ENCODE measurements at places on chromosomes 7 and 10. TPM values are rescaled to one million over a fixed set of nuclear protein-coding genes. Genes with fewer than 3 reads are reported as not detected.

IFIT3 gene
- total RNA-seq = 10.2 TPM

PLEKHA1 gene
- total RNA-seq = 41.9 TPM

GIMAP5 gene
- total RNA-seq = 19.2 TPM

FGFBP3 gene
- total RNA-seq = 2.9 TPM

IFRD1 gene
- 41.4 TPM for total RNA-seq

HOXA3 gene
- 16.0 TPM for total RNA-seq

UNCX gene
- not detected for total RNA-seq

MOGAT3 gene
- total RNA-seq = not detected

HACD1 gene
- 20.7 TPM for total RNA-seq

CUBN gene
- total RNA-seq = 2.4 TPM

INHBA gene
- 2.9 TPM for total RNA-seq

PILRA gene
- total RNA-seq = 21.6 TPM

OIT3 gene
- total RNA-seq = 0.23 TPM

AMZ1 gene
- 0.23 TPM for total RNA-seq

NPFFR1 gene
- total RNA-seq = 0.05 TPM

SPDYE6 gene
- not detected for total RNA-seq

TMEM236 gene
- total RNA-seq = 0.49 TPM

NT5C3A gene
- total RNA-seq = 38.9 TPM

WNT8B gene
- 0.99 TPM for total RNA-seq

SEC31B gene
- total RNA-seq = 16.0 TPM

ANTXRL gene
- total RNA-seq = not detected

GTF2IRD2 gene
- total RNA-seq = 45.5 TPM

ZNF680 gene
- total RNA-seq = 24.2 TPM

AQP1 gene
- 373 TPM for total RNA-seq

SEMA3E gene
- 24.0 TPM for total RNA-seq

WDR86 gene
- total RNA-seq = 4.3 TPM

HKDC1 gene
- 0.10 TPM for total RNA-seq

LRGUK gene
- 2.2 TPM for total RNA-seq

IFIT2 gene
- total RNA-seq = 4.0 TPM

LRRC17 gene
- 5.2 TPM for total RNA-seq

ELAPOR2 gene
- 24.5 TPM for total RNA-seq

URGCP gene
- 39.1 TPM for total RNA-seq

IL6 gene
- 5.0 TPM for total RNA-seq

CPA4 gene
- not detected for total RNA-seq

OR2A12 gene
- total RNA-seq = not detected

PGAM2 gene
- 0.62 TPM for total RNA-seq

Measured in ureter (tissue), 1 donor.